Activated CD4-positive, alpha-beta T cell treated with anti-CD3 and anti-CD28 coated beads, Interleukin-2, amount 10 ng/mL, durations not matched to agents 24 days and 14 days (primary cell): ENCODE measurements at places on chromosomes 6 and 20. TPM values are rescaled to one million over a fixed set of nuclear protein-coding genes. Genes with fewer than 3 reads are reported as not detected.
A peak's percentile ranks its signal among the peaks of the same experiment; 100 is the strongest.

Gene HSPA1A
- 189 and 190 TPM in 2 replicates for total RNA-seq

Gene C20orf204
- total RNA-seq: 5.5 and 6.8 TPM in 2 replicates

Gene COL12A1
- total RNA-seq: 0.05 TPM in 1 of 2 replicates, not detected in the other

Gene BPIFB2
- not detected in 2 replicates for total RNA-seq

Gene HSPA12B
- not detected in 2 replicates for total RNA-seq

Gene BACH2
- 69.0 and 69.2 TPM in 2 replicates for total RNA-seq

Gene CRIP3
- total RNA-seq: 0.43 and 0.79 TPM in 2 replicates

Gene ERVFRD-1
- not detected in 2 replicates for total RNA-seq

Gene SRMS
- not detected in 2 replicates for total RNA-seq

Gene C2
- 0.30 and 0.43 TPM in 2 replicates for total RNA-seq

Gene CST4
- not detected in 2 replicates for total RNA-seq

DNA sequence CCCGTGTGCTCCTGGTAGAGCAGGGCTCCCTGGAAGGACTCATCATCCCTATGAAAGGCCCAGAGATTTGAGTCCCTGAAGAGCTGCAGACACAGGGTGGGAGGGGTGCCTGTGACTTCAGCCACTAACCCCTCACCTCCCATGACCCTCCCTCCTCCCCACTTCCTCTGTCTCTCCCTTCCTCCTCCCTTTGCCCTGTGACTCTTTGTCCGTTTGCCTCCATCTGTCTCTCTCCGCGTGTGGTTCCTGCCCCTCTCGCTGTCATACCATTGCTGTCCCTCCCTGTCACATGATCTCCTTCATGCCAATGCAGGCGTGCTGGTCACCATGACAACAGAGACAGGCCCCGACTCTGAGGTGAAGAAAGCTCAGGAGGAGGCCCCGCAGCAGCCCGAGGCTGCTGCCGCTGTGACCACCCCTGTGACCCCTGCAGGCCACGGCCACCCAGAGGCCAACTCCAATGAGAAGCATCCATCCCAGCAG lies 19.0 kb downstream of the EPB41L1 start:
- H3K36me3 ChIP-seq: no peaks in the 10 kb centered on the region
- H3K27ac ChIP-seq: no peak overlapping the region

- no peak overlapping the region for H3K4me3 ChIP-seq
- no peak for DNase-seq
- peaks cover 1% of the 10 kb centered on the region for H3K36me3 ChIP-seq
- no peaks in the 10 kb centered on the region for H3K27me3 ChIP-seq
- H3K27ac ChIP-seq: no peak overlapping the region
- peaks cover 16% of the 10 kb centered on the region for H3K4me1 ChIP-seq
Measured at GRCh38 chr6:154954347-154954746, 40.8 kb upstream of the TIAM2 start.

GRCh38 chr6:105545228-105545920 lies 142.5 kb upstream of the PREP start:
- no peak for DNase-seq
- no peak overlapping the region for H3K4me3 ChIP-seq
- no peak overlapping the region for H3K27ac ChIP-seq
- no peaks in the 10 kb centered on the region for H3K4me1 ChIP-seq
- H3K36me3 ChIP-seq: no peaks in the 10 kb centered on the region

DNA sequence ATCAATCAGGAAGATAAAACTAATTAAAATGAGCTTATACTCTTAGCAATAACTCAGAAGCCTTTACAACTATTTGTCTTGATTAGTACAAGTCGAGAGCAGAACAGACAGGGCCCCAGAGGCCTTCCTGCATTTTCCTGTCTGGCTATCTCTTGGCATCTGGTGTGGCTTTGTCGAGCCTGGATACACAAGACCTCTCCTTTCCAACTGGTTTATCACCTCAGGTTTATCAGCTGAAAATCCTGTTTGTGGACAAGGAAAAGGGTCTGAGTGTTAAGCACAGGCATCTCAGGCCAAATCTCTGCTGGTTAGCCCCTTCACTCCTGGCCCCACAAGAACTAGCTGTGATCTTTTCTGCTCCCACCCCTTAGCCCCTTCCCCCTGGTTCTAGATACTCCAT lies 32.6 kb downstream of the BAK1 start:
- H3K4me3 ChIP-seq: peak overlapping the region; percentile 37
- H3K27me3 ChIP-seq: no peaks in the 10 kb centered on the region
- DNase-seq: no peak
- H3K4me1 ChIP-seq: peaks cover 15% of the 10 kb centered on the region
- no peaks in the 10 kb centered on the region for H3K36me3 ChIP-seq

DNA sequence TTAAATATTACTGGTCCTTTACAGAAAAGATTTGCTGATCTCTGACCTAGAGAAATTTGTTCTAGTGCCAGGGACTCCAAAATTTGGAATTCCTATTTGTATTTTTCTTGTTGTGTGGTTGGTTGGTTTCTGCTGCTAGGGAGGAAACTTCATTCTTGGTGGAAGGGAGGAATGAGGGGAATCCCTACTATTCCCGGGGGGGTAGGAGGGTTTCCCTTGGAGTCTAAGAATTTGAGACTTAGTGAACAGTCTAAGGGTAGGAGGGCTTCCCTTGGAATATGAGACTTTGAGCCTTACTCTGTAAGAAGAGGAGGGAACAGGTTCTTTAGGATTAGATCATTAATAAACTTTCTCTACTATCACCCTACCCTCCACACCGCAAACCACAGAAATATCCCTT lies 67.1 kb upstream of the ADGRF1 start:
- peaks cover 2% of the 10 kb centered on the region for H3K4me1 ChIP-seq
- H3K36me3 ChIP-seq: no peaks in the 10 kb centered on the region
- H3K27me3 ChIP-seq: peaks cover 3% of the 10 kb centered on the region
- DNase-seq: no peak
- no peak overlapping the region for H3K4me3 ChIP-seq
- H3K27ac ChIP-seq: no peak overlapping the region

DNA sequence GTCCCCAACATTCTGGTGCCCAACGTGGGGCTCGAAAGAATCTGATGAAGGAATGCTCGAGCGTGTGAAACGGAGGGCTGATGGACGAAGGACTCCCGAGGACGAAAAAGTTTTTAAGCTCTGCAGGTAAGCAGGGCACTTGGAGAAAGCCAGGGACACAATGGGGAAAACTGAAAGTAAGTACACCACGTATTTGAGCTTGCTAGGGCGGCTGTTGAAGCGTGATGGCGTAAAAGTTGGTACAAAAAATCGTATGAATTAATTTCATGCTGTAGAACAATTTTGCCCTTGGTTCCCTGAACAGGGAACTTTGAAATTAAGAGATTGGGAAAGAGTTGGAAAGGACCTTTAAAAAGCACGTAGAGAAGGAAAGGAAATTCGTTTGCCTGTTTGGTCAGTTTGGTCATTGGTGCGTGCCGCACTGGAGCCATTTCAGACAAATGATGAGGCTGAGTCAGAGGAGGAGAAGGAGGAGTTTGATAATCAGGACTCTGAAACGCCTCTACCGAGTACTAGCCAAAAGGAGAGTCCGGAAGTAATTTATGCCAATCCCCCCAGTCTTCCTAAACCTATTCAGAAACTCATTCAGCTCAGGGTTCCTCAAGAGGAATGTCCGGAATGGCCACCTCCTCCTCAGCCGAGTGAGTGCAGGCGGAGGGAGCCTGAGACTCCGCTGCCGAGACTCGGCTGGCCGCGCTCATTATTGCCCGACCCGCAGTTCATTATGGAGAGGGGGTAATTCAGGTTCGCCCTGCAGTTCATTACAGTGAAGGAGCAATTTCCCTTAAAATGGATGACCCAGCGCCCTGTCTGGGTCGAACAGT lies 59.2 kb upstream of the PRSS16 start:
- H3K4me3 ChIP-seq: peak overlapping the region; percentile 92
- peak overlapping the region; percentile 50 for H3K27ac ChIP-seq
- peaks cover 6% of the 10 kb centered on the region for H3K27me3 ChIP-seq
- H3K4me1 ChIP-seq: peaks cover 10% of the 10 kb centered on the region
- H3K36me3 ChIP-seq: no peaks in the 10 kb centered on the region

- H3K27me3 ChIP-seq: peaks cover 22% of the 10 kb centered on the region
- H3K4me1 ChIP-seq: no peaks in the 10 kb centered on the region
- H3K27ac ChIP-seq: no peak overlapping the region
- H3K4me3 ChIP-seq: no peak overlapping the region
- H3K36me3 ChIP-seq: no peaks in the 10 kb centered on the region
Measured at GRCh38 chr6:142376800-142377496, 75.1 kb downstream of the ADGRG6 start.

DNA sequence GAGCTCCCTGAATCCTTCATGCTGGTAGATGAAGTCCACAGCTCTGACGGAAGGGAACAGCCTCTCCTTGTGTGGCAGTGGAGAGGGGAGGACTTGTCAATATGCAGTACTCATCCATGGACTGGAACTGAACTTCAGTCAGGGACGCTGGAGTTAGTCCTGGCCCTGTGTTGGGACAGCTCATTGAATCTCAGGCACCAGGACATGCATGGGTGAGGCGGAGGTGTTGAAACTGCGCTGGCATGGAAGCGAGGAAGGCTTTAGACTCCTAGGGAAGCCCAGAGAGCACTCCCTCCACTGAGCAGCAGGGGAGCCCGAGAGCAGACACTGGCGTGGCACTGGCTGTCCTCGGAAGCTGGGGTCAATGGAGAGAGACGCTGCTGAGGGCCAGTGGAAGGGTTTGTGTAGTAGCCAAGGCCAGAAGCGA lies 161.3 kb upstream of the GGTLC1 start:
- peaks cover 6% of the 10 kb centered on the region for H3K4me1 ChIP-seq
- no peak overlapping the region for H3K4me3 ChIP-seq
- no peak for DNase-seq
- H3K27ac ChIP-seq: no peak overlapping the region
- H3K36me3 ChIP-seq: no peaks in the 10 kb centered on the region
- H3K27me3 ChIP-seq: no peaks in the 10 kb centered on the region

DNA sequence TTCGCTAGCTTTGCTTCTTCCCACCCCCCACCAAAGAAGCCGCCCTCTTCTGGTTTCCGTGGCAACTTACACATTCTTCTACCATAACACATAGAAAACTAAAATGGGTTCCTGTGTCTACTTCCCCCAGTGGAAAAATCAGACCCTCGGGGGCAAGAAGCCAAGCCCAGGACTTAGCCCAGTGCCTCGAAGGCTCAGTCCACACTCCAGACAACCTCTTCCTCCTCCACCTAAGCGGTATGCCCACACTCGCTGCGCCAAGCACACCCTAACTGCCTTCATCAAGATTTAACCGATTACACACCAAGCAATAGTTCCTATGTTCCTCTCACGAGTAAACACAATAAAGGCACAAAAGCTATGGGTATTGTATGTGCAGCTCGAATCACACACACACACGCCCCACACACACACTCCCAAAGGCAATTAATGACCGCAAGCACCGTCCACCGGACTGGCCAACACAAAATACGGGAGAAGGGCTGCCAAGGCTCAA lies 537 bp downstream of the PPIL4 start:
- H3K36me3 ChIP-seq: peaks cover 5% of the 10 kb centered on the region
- H3K4me1 ChIP-seq: peaks cover 22% of the 10 kb centered on the region
- H3K4me3 ChIP-seq: peak overlapping the region; percentile 94
- peak; percentile 91 for DNase-seq
- H3K27me3 ChIP-seq: peaks cover 9% of the 10 kb centered on the region

DNA sequence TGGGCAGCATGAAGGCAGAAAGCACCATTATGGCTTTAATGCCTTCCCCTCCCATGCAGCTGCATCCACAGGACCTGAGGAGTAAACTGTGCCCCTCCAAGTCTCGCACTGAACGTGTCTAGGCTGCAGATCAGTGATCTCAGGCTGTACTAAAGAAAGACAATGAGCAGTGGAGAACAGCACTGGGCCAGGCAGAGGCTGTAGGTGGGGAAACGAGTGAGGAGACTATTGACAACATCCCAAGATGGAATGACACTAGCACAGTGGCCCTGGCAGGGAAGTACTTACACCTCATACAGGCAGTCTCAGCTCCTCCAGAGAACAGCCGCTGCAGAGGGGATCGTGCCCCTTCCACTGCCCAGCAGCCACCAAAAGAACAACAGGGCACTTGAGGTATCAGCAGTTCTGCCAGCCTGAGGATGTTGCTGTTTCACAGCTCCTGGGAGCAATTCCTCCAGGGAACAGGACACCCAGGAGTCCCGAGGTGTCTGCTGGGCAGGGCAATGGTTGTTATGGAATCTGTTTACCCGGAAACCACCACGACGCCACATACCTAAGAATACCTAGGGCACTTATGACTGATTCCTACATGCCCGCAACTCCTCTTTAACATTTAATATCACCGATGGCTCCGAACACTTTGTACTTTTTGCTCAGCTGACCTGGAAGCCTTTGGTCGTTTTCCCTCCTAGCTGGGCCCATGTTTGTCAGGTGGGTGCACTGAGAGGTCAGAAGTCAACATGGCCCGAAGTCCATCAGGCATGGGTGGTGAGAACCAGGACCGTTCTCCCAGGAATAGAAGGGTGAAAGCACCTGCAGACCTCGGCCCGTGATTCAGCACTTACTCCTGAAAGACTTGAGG lies 79.1 kb downstream of the SLC22A23 start:
- H3K36me3 ChIP-seq: no peaks in the 10 kb centered on the region
- no peak overlapping the region for H3K27ac ChIP-seq
- DNase-seq: no peak
- peaks cover 4% of the 10 kb centered on the region for H3K4me1 ChIP-seq

- H3K4me3 ChIP-seq: no peak overlapping the region
- H3K27ac ChIP-seq: no peak overlapping the region
- H3K36me3 ChIP-seq: no peaks in the 10 kb centered on the region
- H3K27me3 ChIP-seq: peaks cover 62% of the 10 kb centered on the region
- DNase-seq: no peak
Measured at GRCh38 chr6:1597924-1598323, 11.8 kb upstream of the FOXC1 start.

DNA sequence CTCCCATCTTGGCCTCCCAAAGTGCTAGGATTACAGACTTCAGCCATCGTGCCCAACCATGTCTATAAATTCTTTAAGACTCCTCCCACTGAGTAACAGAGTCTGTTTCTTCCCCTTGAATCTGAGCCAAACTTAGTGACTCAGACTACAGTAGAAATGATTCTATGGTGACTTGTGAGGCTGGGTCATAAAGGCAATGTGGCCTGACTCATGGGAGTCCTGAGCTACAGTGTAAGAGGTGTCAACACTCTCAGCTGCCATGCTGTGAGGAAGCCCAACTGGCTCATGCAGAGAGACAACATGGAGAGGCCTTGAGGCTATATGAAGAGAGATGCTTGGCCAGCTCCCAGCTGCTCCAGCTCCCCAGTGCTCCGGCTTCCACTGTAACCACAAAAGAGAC lies 5.2 kb upstream of the NRSN2 start:
- peaks cover 19% of the 10 kb centered on the region for H3K27me3 ChIP-seq
- H3K4me1 ChIP-seq: peaks cover 6% of the 10 kb centered on the region
- H3K36me3 ChIP-seq: peaks cover 4% of the 10 kb centered on the region
- H3K27ac ChIP-seq: no peak overlapping the region
- no peak for DNase-seq
- no peak overlapping the region for H3K4me3 ChIP-seq

- no peaks in the 10 kb centered on the region for H3K36me3 ChIP-seq
- H3K27ac ChIP-seq: no peak overlapping the region
- DNase-seq: no peak
- H3K4me3 ChIP-seq: no peak overlapping the region
Measured at GRCh38 chr6:76862936-76863335, 600.4 kb downstream of the HTR1B start.

DNA sequence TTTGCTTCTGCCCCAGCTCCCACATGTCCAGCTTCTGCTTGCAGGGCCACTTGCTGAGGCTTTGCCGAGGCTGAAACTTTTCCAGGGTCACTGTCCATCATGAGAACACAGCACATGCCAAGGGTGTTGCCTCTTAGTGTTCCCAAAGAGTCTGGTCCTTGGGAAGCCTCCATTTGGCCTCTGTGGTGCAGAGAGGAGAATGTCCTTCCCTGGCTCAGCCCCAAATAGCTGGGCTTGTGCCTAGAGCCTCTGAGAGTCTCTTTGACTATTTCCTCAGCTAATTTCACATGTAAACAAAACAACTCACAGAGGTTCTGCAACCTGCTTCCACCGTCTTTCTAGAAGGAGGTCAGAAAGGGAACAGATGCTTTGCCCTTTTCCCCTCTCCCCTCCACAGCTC lies 40.4 kb upstream of the RAB23 start:
- H3K4me3 ChIP-seq: no peak overlapping the region
- H3K27ac ChIP-seq: no peak overlapping the region
- no peaks in the 10 kb centered on the region for H3K4me1 ChIP-seq
- H3K27me3 ChIP-seq: no peaks in the 10 kb centered on the region
- no peaks in the 10 kb centered on the region for H3K36me3 ChIP-seq
- DNase-seq: no peak
